Fibroblast of lung (primary cell): ENCODE measurements at places on chromosomes 5 and 9.

GRCh38 chr5:24112420-24112819 lies 532.4 kb downstream of the CDH10 start:
- DNase-seq = no peak

DNA sequence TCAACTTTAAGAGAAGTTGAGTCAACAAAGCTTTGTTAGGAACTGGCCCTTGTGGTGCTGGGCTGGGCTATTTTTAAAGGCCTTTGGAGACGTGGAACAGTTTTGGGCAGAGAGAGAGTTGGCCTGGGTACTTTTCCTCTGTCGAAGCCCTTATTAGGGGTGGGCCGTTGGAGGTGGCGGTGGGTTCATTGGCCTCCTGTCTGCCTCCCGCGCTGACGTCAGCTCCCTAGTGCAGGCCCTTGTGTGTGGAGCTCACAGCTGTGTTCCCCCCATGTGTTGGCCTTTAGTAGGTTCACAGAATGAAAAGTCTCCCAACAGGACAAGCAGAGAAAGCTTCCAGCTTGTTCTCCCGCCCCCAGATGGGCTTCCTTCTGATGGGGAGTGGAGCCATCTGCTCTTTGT lies 2.7 kb downstream of the NCS1 start:
- DNase-seq = no peak

DNA sequence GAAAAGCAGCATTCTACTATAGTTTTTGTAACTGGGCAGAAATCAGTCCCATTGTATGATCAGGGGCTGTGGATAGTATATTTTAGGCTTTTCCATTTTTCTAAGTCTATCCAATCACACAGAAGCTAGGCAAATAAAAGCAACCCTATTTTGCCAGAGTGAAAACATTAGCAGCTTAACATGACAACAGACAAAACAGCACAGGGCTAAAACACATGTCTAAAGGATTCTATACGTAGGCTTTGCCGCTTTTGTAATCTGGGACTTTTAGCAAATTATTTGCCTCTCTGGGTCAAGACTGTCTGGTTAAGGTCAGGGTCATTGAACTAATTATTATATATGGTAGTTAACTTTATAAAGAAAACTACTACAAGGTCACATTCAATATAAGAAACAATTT lies 4.2 kb downstream of the MARCHF3 start:
- DNase-seq = no peak

DNA sequence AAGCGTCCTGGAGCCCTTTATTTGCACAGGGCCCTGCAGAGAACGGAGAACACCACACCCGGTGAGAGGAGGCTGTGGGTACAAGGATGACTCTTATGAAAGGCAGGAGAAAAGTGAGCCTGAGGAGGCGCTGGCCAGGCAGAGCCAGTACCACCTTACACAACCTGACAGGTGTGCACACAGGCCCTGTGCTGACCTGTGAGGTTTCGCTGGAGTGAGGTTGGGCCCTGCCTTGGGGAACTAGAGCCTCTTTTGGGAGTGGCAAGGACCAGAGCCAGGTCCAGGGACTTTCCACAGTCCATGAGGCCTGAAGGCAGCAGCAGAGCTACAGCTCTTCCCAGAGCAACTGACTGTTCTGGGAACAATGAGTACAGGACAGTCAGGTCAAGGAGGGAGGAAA lies 3.1 kb downstream of the SRD5A1 start:
- DNase-seq = no peak
